Bronchial smooth muscle cell (primary cell): ENCODE measurements at places on chromosomes 1 and 21. TPM values are rescaled to one million over a fixed set of nuclear protein-coding genes. Genes with fewer than 3 reads are reported as not detected.

RNU1-1 gene
- 2,114 and 10,807 TPM in 2 replicates for total RNA-seq

KCNQ4 gene
- total RNA-seq, result not detected in 2 replicates

TMEM125 gene
- total RNA-seq, result not detected in 2 replicates

HSPA13 gene
- 16.7 and 27.9 TPM in 2 replicates for total RNA-seq

CYP4A11 gene
- not detected in 2 replicates for total RNA-seq

AMPD1 gene
- total RNA-seq, result not detected in 2 replicates

C1orf146 gene
- not detected in 2 replicates for total RNA-seq

PGBD5 gene
- total RNA-seq, result 0.69 and 2.2 TPM in 2 replicates

CFAP141 gene
- not detected in 2 replicates for total RNA-seq

CFAP45 gene
- total RNA-seq, result 0.79 and 1.0 TPM in 2 replicates

FMO5 gene
- total RNA-seq, result 1.9 and 2.9 TPM in 2 replicates

IGSF5 gene
- total RNA-seq, result 0.09 and 0.32 TPM in 2 replicates

SPRR2A gene
- total RNA-seq, result not detected in 2 replicates

ADORA1 gene
- total RNA-seq, result 3.2 and 24.5 TPM in 2 replicates

TMOD4 gene
- total RNA-seq, result not detected in 2 replicates

RGS18 gene
- 0.16 TPM in 1 of 2 replicates, not detected in the other for total RNA-seq

KIF21B gene
- total RNA-seq, result 0.09 TPM in 1 of 2 replicates, not detected in the other

NBPF4 gene
- not detected in 2 replicates for total RNA-seq

TSPAN2 gene
- not detected in 2 replicates for total RNA-seq

SLC22A15 gene
- 2.7 and 3.0 TPM in 2 replicates for total RNA-seq

FCGR1A gene
- not detected in 2 replicates for total RNA-seq

AGO1 gene
- total RNA-seq, result 6.9 and 10.1 TPM in 2 replicates

BGLAP gene
- 0.16 and 0.26 TPM in 2 replicates for total RNA-seq

RNASEL gene
- 11.3 and 12.6 TPM in 2 replicates for total RNA-seq

CD53 gene
- total RNA-seq, result not detected in 2 replicates

S100B gene
- not detected in 2 replicates for total RNA-seq

NOTCH2 gene
- total RNA-seq, result 73.4 and 125 TPM in 2 replicates

A3GALT2 gene
- total RNA-seq, result not detected in 2 replicates

YARS1 gene
- total RNA-seq, result 83.7 and 86.2 TPM in 2 replicates

MTHFR gene
- 49.2 and 75.0 TPM in 2 replicates for total RNA-seq

TIAM1 gene
- total RNA-seq, result 2.6 and 6.0 TPM in 2 replicates

OR10Z1 gene
- not detected in 2 replicates for total RNA-seq

YBX1 gene
- 952 and 1,093 TPM in 2 replicates for total RNA-seq

NR1I3 gene
- not detected in 2 replicates for total RNA-seq

MYBPHL gene
- not detected in 2 replicates for total RNA-seq

PRR9 gene
- not detected in 2 replicates for total RNA-seq

GPR161 gene
- 13.7 and 31.5 TPM in 2 replicates for total RNA-seq

HMGB4 gene
- not detected in 2 replicates for total RNA-seq

GJA9 gene
- total RNA-seq, result not detected in 2 replicates

GCSAML gene
- not detected in 2 replicates for total RNA-seq

PGLYRP4 gene
- total RNA-seq, result not detected in 2 replicates

AADACL4 gene
- 0.09 TPM in 1 of 2 replicates, not detected in the other for total RNA-seq

PLA2G2D gene
- not detected in 2 replicates for total RNA-seq

ZMYM4 gene
- 21.6 and 30.4 TPM in 2 replicates for total RNA-seq

CYP4Z1 gene
- total RNA-seq, result not detected in 2 replicates

SLC44A5 gene
- total RNA-seq, result 0.09 and 0.16 TPM in 2 replicates

CR1L gene
- not detected in 2 replicates for total RNA-seq

CAPN8 gene
- 0.09 TPM in 1 of 2 replicates, not detected in the other for total RNA-seq

RYR2 gene
- total RNA-seq, result not detected in 2 replicates

ZBTB7B gene
- total RNA-seq, result 8.5 and 9.1 TPM in 2 replicates

FAM72B gene
- 1.3 and 1.7 TPM in 2 replicates for total RNA-seq

CFAP107 gene
- total RNA-seq, result not detected in 2 replicates

OPRD1 gene
- total RNA-seq, result not detected in 2 replicates
